ENCODE measurements at places on chromosomes 12 and 14. TPM values are rescaled to one million over a fixed set of nuclear protein-coding genes. Genes with fewer than 3 reads are reported as not detected.

Gene LTBP2
- 0.05 TPM for total RNA-seq

Gene KRT6A
- not detected for total RNA-seq

Gene ACOT4
- 1.8 TPM for total RNA-seq

Gene ACSS3
- total RNA-seq, result not detected

Gene HOTAIR
- not detected for total RNA-seq

DNA sequence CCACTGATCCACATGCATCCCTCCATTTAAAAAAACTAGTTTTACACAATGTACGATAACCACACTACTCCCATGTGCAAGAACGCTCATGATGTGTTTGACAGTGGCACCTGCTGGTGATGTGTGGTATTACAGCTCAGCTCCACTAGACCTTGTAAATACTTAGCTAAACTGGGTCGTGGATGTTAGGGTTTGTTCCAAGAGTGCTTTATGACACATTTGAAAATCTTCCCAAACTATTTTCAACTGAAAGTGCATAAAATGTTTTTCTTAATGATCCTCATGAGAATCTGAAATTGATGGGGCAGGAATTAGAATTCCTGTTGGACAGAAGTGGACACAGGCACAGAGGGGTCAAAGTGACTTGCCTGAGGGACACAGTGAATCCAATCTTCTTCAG is 99.2 kb downstream of the SCARB1 start:
- peak; percentile 80 for DNase-seq
- no peak overlapping the region for H3K4me3 ChIP-seq
- peaks cover 11% of the 10 kb centered on the region for H3K36me3 ChIP-seq
- H3K4me1 ChIP-seq, result peaks cover 40% of the 10 kb centered on the region

- peak overlapping the region; percentile 99 for H3K27ac ChIP-seq
- no peaks in the 10 kb centered on the region for H3K27me3 ChIP-seq
- DNase-seq, result peak; percentile 25
These were observed 1.2 kb upstream of the PA2G4 start for GRCh38 chr12:56103066-56103711.

DNA sequence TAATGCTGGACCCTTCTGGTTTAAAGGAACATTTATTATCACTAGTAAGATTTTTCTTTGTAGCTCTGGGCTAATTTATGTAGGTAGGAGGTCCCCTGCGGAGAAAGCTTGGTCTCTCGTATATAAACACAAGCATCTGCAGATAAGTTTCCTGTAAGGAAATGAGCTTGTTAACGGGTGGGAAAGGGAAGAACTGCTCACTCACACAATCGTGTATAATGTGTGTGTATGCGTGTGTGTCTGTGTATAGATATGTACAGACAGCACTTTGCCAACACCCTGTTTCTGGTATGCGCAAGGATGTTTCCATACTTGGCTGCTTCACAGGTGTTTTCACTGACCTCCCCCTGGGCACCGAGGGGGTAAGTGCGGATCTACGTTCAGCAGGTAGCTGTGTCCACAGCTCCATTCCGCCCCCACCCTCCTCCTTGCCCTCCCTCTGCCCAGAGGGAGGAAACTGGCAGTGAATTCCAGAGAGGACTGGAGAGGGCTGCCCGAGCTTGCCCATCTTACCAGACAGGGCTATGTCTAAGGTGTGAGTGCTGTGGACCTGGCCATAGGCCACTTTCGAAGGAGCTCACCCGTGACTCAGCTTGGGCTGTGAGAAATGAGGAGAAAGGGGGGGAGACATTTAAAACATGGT is 65.2 kb downstream of the NINJ2 start:
- no peaks in the 10 kb centered on the region for H3K4me1 ChIP-seq
- H3K4me3 ChIP-seq, result no peak overlapping the region
- no peaks in the 10 kb centered on the region for H3K27me3 ChIP-seq
- DNase-seq, result no peak
- no peaks in the 10 kb centered on the region for H3K36me3 ChIP-seq
- H3K27ac ChIP-seq, result no peak overlapping the region

- H3K36me3 ChIP-seq, result no peaks in the 10 kb centered on the region
- no peak overlapping the region for H3K4me3 ChIP-seq
- H3K27ac ChIP-seq, result no peak overlapping the region
- no peaks in the 10 kb centered on the region for H3K4me1 ChIP-seq
These were observed 125.6 kb upstream of the RPH3A start for GRCh38 chr12:112665958-112666357.

DNA sequence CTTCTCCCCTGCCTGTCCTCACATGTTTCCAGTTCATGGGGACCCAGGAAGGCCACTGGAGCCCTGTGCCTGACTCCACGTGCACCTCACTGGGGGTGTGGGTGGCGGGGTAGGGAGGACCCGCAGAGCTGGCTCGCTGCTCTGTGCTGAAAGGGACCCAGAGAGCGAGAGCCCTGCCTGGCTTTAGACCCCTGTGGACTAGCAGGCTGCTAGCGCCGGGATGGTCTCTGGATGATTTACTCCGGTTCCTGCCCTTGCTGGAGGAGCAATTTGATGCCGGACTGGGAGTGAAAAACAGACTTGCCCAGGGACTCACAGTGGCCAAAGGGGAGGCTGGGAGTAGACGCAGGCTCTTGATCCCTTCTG is 49.0 kb downstream of the NTF3 start:
- no peak for DNase-seq
- no peak overlapping the region for H3K4me3 ChIP-seq
- H3K4me1 ChIP-seq, result no peaks in the 10 kb centered on the region

DNA sequence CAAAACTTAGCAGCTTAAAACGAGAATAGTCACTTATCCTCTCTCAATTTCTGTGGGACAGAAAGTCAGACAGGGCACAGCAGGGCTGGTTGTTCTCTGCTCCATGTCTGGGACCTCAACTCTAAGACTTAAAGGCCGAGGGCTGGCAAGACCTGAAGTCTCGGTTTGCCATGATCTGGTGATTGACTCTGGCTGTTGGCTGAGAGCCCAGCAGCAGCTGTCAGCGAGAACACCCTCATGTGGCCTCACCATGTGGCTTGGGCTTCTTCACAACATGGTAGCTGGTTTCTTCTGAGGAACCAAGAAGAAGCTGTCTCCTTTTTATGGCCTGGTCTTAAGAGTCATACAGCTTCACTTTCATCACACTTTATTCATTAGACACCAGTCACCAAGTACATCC is 1.7 kb upstream of the VASH1 start:
- no peak for DNase-seq
- H3K4me1 ChIP-seq, result peaks cover 2% of the 10 kb centered on the region
- peaks cover 39% of the 10 kb centered on the region for H3K27me3 ChIP-seq
- no peaks in the 10 kb centered on the region for H3K36me3 ChIP-seq

- H3K4me1 ChIP-seq, result no peaks in the 10 kb centered on the region
- H3K4me3 ChIP-seq, result no peak overlapping the region
- no peaks in the 10 kb centered on the region for H3K36me3 ChIP-seq
- no peak for DNase-seq
- H3K27me3 ChIP-seq, result no peaks in the 10 kb centered on the region
These were observed 214.2 kb downstream of the KITLG start for GRCh38 chr12:88366101-88366500.

- H3K4me3 ChIP-seq, result no peak overlapping the region
- H3K4me1 ChIP-seq, result peaks cover 6% of the 10 kb centered on the region
- no peaks in the 10 kb centered on the region for H3K36me3 ChIP-seq
- no peak overlapping the region for H3K27ac ChIP-seq
- H3K27me3 ChIP-seq, result peaks cover 38% of the 10 kb centered on the region
These were observed 1.4 kb downstream of the TMTC1 start for GRCh38 chr12:29782285-29782870.

DNA sequence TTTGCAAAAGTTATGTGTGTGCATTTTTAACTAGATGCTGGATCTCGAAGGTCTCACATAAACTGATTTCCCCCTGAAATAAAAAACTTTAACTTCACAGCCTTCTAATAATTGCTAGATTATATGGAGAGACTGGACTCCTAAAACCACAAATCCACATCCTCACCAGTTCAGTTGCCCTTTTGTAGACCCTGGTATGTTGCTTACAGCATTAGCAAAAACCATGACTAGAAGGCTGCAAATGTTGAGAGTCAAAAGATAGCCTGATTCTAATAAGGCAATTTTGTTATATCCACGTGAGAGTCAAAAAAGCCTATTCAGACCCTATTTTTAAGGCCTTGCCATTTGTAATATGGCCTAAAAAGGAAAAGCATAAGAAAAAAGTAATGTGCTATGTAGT is 37.4 kb downstream of the RASSF8 start:
- no peak overlapping the region for H3K27ac ChIP-seq
- no peaks in the 10 kb centered on the region for H3K36me3 ChIP-seq
- H3K4me3 ChIP-seq, result no peak overlapping the region
- H3K4me1 ChIP-seq, result no peaks in the 10 kb centered on the region
- H3K27me3 ChIP-seq, result peaks cover 2% of the 10 kb centered on the region

GRCh38 chr12:111822886-111823285 is 19.1 kb upstream of the MAPKAPK5 start:
- H3K36me3 ChIP-seq, result no peaks in the 10 kb centered on the region
- DNase-seq, result no peak
- no peak overlapping the region for H3K4me3 ChIP-seq
- H3K27ac ChIP-seq, result no peak overlapping the region
- no peaks in the 10 kb centered on the region for H3K4me1 ChIP-seq

GRCh38 chr14:98946940-98947339 is 325.1 kb downstream of the BCL11B start:
- H3K27me3 ChIP-seq, result no peaks in the 10 kb centered on the region
- H3K36me3 ChIP-seq, result no peaks in the 10 kb centered on the region
- no peak overlapping the region for H3K4me3 ChIP-seq

- no peak overlapping the region for H3K27ac ChIP-seq
- peaks cover 16% of the 10 kb centered on the region for H3K4me1 ChIP-seq
- no peaks in the 10 kb centered on the region for H3K36me3 ChIP-seq
- no peaks in the 10 kb centered on the region for H3K27me3 ChIP-seq
These were observed 169.2 kb upstream of the MYL2 start for GRCh38 chr12:111089616-111090015.

GRCh38 chr12:77384941-77385340 is 319.6 kb upstream of the E2F7 start:
- DNase-seq, result no peak
- H3K4me3 ChIP-seq, result no peak overlapping the region
- no peak overlapping the region for H3K27ac ChIP-seq
- no peaks in the 10 kb centered on the region for H3K27me3 ChIP-seq
- no peaks in the 10 kb centered on the region for H3K36me3 ChIP-seq
- no peaks in the 10 kb centered on the region for H3K4me1 ChIP-seq

DNA sequence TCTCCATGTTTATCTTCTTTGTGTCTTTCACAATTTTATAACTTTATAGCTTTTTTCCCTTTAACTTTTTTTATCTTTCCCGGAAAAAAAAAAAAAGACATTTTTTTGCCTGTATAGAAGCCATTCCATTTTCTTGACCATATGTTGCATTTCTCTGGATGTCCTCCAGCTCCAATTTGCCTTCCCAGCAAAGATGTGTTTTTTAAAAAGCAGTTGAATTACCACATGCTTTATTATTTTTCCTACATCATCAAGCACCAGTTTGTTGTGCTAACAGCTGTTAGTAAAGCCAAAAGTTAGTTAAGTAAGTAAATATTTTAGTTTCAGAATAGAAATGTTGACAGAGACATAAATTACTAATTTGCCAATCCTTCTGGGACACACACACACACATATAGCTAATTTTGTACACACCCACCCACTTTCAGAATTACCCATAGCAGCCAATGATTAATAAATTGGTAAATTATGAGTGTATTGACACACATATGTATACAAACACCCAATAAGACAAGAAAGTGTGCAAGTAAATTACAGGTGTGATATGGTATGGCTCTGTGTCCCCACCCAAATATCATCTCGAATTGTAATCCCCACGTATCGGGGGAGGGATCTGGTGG is 118.3 kb downstream of the SLC38A6 start:
- H3K36me3 ChIP-seq, result peaks cover 2% of the 10 kb centered on the region
- DNase-seq, result no peak
- no peak overlapping the region for H3K4me3 ChIP-seq
- H3K27ac ChIP-seq, result no peak overlapping the region
- peaks cover 26% of the 10 kb centered on the region for H3K4me1 ChIP-seq

GRCh38 chr12:43118234-43118633 is 433.8 kb downstream of the ADAMTS20 start:
- H3K27ac ChIP-seq, result no peak overlapping the region
- no peaks in the 10 kb centered on the region for H3K27me3 ChIP-seq
- DNase-seq, result no peak
- H3K4me3 ChIP-seq, result no peak overlapping the region
- H3K4me1 ChIP-seq, result no peaks in the 10 kb centered on the region
- no peaks in the 10 kb centered on the region for H3K36me3 ChIP-seq

DNA sequence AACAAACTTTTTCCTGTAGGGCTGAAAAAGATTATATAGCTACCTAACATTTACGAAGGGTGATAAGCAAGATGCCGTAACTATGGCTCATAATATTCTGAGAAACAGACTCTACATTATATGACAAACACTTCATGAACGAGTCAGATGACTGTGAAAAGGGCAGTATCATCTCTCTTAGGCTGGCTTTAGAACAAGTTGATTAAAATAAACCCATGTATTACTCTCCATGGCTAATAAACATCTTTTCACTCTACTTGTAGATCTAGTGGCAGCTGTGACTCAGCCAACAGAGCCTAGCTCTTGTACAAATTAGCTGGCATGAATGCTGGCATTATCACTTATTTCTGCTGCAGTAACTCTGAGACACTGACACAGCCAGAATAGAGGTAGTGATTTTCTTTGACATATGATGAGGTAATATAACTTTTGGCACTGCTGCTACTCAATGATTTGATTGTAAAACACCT is 47.1 kb downstream of the SLC2A13 start:
- H3K36me3 ChIP-seq, result no peaks in the 10 kb centered on the region
- no peak overlapping the region for H3K4me3 ChIP-seq
- no peaks in the 10 kb centered on the region for H3K4me1 ChIP-seq
- no peaks in the 10 kb centered on the region for H3K27me3 ChIP-seq
- no peak overlapping the region for H3K27ac ChIP-seq

GRCh38 chr14:89524990-89525667 is 108.1 kb upstream of the FOXN3 start:
- DNase-seq, result peak; percentile 22
- H3K36me3 ChIP-seq, result peaks cover 62% of the 10 kb centered on the region
- peaks cover 27% of the 10 kb centered on the region for H3K4me1 ChIP-seq
- peak overlapping the region; percentile 35 for H3K27ac ChIP-seq

GRCh38 chr14:39350866-39351265 is 81.4 kb downstream of the FBXO33 start:
- no peak overlapping the region for H3K4me3 ChIP-seq
- peaks cover 11% of the 10 kb centered on the region for H3K4me1 ChIP-seq
- no peak overlapping the region for H3K27ac ChIP-seq
- peaks cover 56% of the 10 kb centered on the region for H3K36me3 ChIP-seq

GRCh38 chr14:99173086-99173485 is 98.9 kb downstream of the BCL11B start:
- H3K27ac ChIP-seq, result peak overlapping the region; percentile 59
- H3K36me3 ChIP-seq, result peaks cover 59% of the 10 kb centered on the region
- DNase-seq, result no peak
- no peaks in the 10 kb centered on the region for H3K27me3 ChIP-seq

Data from activated CD8-positive, alpha-beta T cell treated with anti-CD3 and anti-CD28 coated beads for 36 hours (primary cell).